ENCODE measurements at places on chromosomes 5 and 9.

DNA sequence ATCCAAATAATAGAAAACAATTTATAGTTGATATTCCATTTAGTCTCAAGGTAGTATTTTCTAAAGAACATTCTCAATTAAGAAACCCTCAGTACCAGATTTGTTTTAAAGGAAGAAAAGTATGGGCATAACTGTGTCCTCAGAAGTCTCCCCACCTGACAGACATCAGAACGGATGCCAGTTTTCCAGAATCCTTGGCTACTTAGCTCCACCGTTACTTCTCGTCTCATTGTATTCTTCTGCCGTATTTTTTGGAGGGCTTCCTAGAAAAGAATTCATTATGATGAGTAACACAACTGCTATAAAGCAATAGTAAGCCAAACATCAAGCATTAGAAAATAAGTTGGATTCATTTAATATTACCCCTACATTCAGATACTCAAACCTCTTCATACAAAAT lies 67.8 kb downstream of the DROSHA start:
- DNase-seq = no peak

DNA sequence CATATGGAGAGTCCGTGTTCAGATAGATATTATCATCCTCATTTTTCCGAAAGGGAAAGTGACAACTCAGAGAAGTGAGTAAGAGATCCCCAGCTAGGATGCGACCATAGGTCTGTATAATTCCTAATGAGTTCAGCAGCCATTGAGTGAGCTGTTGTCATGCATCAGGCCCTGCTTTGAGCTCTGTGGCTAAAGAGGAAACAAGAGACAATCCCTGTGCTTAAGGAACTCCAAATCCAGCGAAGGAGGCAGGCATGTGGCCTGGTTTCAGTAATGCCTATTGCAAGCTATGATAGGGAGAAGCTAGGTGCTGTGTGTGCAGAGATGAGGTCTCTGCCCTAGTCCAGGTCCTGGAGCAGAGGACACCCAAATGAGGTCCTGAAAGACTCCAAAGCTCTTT lies 192.8 kb downstream of the ACTL7B start:
- DNase-seq = peak; percentile 14

DNA sequence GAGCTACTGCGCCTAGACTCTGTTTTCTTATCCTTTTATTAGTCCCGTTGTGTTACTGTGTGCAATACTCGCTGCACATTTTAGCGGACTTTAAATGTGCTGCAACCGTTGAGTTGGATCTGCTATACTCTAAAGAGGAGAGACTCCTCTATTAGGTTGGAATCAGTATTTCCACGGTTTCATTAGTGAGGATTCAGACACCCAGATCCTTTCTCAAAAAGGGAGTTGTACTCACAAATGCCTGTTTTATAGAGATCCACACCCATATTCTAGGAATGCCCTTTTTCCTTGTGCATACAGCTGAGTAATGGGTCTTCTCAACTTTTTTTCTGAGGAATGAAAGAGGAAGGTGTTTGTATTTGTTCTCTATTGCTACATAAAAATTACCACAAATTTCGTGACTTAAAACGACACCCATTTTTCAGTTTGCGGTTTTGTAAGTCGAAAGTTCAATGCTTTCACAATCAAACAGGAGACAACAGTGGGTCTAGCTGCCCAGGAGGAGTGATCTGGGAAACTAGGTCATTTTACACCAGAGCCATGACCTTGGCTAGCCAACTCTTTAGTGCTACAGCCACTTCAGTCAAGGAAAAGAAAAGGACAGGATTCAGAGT lies 52.8 kb upstream of the SLC44A1 start:
- peak; percentile 93 for DNase-seq

DNA sequence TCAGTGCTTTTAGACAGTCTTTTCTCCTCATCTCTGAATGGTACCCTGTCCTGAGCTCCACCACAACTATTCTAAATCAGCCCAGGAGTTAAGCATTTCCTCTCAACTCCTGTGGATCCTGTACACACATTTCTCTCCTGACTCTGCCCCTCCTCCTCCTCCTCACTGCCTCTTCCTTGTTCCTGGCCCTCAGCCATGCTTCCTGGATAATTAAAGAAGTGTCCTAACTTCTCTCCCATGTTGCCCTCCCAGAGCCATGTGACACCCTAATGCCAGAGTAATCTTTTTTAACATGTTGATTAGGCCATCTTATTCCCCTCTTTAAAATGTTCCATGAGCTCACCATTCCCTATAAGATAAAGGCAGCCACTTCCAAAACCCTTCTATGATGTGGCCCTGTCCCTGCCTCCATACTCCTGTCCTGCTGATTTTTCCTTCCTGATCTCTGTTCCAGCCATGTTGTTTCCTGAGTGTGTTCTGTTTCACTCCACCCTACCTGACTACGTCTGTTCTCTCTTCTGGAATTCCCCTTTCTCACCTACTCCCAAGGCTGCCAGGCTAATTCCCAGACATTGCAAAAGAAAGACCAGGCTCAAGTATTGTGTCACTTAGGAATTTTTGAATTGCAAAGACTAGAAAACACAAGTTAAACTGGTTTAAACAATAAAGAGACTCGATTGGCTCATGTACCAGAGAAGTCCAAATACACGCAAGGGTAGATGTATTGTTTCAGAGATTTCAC lies 295.2 kb downstream of the MAST4 start:
- peak; percentile 39 for DNase-seq

DNA sequence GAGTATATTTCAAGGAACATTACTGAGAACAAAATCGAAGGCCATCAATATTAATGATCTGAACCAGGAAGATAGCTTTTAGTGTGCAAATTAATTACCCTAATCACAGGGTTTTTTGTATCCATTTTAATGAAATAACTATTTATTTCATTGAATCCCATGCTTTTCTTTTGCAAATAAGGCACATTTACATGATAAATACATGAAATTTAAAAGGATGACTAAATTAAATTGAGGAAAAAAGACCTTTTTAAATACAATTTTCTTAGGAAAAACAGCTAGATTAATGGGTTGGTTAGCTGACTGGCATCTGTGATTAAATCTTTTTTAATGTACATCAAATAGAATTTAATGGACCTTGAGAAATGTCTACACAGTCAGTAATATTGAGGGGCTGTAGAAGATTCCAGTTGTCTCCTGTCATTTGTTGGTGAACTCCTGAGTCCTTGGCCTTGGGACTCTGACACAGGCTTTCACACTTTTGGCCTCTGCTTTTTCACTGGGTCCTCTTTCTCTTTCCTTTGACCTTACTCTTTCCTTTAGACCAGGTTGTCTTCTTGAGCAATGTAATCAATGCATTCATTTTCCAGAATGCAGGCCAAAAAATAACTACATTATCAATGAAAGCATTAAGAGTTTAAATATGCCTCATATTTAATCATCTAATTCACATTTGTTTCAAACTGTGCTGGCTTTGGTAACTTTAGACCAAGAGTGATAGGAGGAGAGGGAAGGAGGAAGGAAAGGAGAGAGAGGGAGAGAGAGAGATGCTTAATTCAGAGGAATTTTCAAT lies 511.5 kb downstream of the ZNF608 start:
- DNase-seq = no peak

DNA sequence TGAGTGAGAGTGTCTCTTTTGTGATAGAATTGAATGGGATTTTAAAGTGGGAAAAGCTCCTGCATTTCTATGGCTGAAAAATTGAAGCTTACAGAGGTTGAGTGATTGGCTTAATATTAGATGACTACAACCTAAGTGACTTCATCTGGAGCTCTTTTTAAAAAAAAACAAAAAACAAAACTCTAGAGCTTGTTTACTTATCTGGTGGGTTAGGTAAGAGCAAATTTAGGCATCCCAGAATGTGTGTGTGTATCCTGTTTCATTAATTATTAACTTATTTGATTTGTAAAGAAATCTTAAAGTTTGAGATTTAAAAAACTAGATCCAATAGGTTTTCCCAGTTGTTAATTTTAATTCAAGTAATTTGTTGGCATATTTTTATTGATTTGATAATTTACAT lies 60.1 kb downstream of the SCAMP1 start:
- no peak for DNase-seq

All from suppressor macrophage treated with lipopolysaccharide for 1 hour (primary cell).